ENCODE measurements at places on chromosomes 7 and 10. TPM values are rescaled to one million over a fixed set of nuclear protein-coding genes. Genes with fewer than 3 reads are reported as not detected.

DNA sequence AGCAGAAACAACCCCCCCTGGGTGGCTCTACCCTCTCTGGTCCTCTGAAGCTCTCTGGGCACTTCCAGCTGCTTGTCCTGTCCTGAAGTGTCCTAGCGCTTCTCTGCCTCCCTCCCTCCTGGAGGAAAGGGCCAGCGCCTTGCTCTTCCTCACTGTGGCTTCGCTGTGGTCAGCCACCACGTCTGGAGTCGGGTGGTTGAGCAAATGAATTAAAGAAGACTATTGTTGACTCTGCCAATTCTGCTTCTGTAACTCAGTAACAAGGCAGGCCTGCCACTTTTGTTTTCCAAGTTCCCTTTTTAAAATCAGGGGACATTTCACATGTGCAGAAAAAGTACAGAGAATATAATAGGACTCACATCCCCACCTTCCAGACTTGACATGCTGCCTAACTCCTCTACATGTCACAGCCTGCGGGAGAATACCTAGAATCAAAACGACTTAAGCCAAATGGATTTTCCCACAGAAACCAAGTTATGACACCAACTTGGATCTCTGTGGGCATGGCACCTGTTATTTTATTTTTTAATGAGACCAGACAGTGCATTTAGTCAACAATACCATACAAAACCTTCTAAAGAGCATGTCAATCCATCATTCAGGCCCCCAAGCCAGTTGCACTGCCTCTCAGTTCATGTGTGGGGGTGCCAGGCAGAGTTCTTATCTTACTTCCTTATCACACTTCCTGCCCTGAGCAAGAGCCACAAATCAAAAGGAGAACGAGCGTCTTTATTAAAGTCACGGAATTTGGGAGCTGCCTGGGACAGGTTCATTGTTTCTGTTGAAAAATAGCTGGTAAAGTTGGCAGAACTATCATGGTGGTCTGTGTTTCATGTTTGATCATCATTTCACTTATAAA, 6.8 kb downstream of the FFAR4 start:
- H3K27ac ChIP-seq, result no peak overlapping the region
- peaks cover 22% of the 10 kb centered on the region for H3K27me3 ChIP-seq
- no peaks in the 10 kb centered on the region for H3K36me3 ChIP-seq
- DNase-seq, result no peak

GRCh38 chr10:89122433-89123051, 84.6 kb downstream of the CH25H start:
- H3K36me3 ChIP-seq, result no peaks in the 10 kb centered on the region
- H3K4me1 ChIP-seq, result no peaks in the 10 kb centered on the region
- H3K4me3 ChIP-seq, result no peak overlapping the region
- peaks cover 36% of the 10 kb centered on the region for H3K27me3 ChIP-seq
- DNase-seq, result no peak

The CPA4 gene
- total RNA-seq, result not detected

DNA sequence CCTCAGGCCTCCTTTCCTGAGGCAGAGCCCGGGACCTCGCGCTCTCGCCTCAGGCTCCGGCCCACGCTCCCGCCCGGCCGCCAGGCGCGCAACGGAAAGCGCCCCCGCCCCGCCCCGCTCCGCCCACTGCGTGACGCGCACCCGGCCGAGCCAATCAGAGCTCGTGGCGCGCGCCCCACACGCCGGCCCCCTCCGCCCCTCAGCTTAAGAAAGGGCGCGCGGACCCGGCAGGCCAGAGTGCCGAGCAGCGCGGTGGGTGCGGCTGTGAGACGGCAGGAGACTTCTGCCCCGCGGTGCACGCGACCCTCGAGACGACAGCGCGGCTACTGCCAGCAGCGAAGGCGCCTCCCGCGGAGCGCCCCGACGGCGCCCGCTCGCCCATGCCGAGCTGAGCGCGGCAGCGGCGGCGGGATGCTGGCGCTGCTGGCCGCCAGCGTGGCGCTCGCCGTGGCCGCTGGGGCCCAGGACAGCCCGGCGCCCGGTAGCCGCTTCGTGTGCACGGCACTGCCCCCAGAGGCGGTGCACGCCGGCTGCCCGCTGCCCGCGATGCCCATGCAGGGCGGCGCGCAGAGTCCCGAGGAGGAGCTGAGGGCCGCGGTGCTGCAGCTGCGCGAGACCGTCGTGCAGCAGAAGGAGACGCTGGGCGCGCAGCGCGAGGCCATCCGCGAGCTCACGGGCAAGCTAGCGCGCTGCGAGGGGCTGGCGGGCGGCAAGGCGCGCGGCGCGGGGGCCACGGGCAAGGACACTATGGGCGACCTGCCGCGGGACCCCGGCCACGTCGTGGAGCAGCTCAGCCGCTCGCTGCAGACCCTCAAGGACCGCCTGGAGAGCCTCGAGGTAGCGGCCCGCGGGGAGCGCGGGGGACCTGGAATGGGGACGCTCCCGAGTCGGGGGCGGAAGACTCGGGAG, at the start of gene NPTX2:
Gene NPTX2 (plus strand): TSS at position 235 of the 909 bp plus-strand sequence. CDS start 177 bp downstream, at position 412.
- no peak within 1 kb of the TSS for H3K27ac ChIP-seq
- no peak for DNase-seq
- no peak within 1 kb of the TSS for H3K4me3 ChIP-seq

The HEPACAM2 gene
- total RNA-seq, result not detected

GRCh38 chr10:44397476-44398225, 12.8 kb upstream of the CXCL12 start:
- no peak overlapping the region for H3K27ac ChIP-seq
- peaks cover 16% of the 10 kb centered on the region for H3K27me3 ChIP-seq
- H3K36me3 ChIP-seq, result no peaks in the 10 kb centered on the region
- H3K4me3 ChIP-seq, result no peak overlapping the region
- no peak for DNase-seq
